ENCODE measurements at places on chromosomes 7 and 10.

- no peak for DNase-seq
Measured at GRCh38 chr10:116873134-116873533, 23.8 kb downstream of the ENO4 start.

GRCh38 chr10:131155876-131156230 lies 155.7 kb downstream of the TCERG1L start:
- no peak for DNase-seq

GRCh38 chr7:44231088-44231487 lies 30.3 kb downstream of the YKT6 start:
- DNase-seq: no peak

GRCh38 chr7:122748195-122748594 lies 45.5 kb upstream of the RNF148 start:
- DNase-seq: no peak

DNA sequence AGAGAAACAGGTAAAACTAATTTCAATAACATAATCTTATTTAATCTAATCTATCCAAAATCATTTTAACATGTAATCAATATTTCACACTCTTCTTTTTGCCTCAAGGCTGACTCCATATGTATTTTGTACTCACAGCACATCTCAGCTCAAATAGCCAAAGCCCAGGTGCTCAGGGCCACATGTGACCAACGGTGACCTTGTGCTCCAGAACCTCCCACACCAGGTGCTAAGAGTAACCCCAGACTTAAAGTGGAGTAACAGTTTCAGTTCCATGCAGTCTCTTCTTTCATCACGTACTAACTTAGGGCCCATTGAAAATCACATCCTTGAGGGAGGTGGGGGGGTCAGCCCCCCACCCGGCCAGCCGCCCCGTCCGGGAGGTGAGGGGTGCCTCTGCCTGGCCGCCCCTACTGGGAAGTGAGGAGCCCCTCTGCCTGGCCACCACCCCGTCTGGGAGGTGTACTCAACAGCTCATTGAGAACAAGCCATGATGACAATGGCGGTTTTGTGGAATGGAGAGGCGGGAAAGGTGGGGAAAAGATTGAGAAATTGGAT lies 47.3 kb downstream of the NCAPG2 start:
- DNase-seq: no peak

GRCh38 chr7:115838829-115839228 lies 191.7 kb downstream of the TFEC start:
- no peak for DNase-seq

DNA sequence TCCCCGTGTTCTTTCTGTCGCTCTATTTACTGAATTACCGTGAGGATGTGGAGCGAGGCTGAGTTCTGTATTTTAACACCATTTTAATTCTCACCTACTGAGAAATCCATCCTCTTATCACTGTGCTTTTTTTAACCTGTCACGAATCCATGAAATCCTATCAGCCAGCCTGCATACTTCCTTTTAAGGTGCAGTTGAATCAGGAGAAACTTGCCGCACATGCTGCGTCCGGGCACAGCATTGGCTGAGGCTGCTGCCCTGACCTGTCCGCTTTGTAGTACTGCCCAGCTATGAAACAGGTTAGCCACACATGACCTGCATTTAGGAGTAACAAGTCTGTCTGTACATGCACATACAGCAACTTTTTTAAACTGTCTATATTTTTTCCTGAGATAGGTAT lies 82.5 kb downstream of the EGFR start:
- DNase-seq: no peak

DNA sequence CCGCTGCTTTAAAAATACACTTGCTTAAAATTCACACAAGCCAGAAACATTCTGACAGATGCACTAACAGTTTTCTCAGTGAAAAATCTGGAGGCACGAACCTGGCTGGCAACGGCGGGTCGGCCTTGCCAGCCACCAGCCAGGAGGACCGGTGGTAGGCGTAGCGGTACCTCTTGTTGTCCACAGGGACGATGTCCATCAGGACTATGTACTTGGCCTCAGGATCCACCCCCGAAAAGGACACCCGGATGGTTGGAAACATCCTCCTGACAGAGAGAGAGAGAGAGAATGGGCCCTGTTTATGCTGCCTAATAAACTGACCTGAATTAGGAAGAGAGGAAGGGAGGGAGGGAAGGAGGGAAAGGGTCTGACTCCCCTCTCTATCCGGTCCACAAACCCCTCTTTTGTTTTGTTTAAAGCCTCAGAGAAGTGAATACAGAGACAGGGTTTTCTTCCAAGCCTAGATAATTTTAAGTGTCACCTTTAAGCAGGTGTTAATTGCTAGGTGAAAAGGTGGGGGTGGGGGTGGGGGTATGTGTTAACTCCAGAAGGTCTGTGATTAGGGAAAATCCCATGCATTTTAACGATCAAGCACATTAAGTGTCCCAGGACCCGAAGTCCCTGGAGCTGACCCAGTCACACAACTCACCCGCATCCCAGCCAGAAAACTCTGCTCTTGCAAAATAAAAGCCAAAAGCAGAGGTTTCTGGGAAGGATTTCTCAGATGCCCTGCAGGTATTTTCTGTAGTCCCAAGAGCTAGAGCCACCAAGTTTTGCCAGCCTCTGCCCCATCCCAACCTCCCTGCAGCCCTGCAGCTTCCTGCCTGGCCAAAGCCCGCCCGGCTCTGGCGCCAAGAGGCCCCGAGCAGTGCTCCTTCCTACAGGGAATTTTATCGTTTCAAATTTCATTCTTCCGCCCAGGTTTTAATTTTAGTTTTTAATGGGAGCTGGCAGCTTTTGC lies 5.0 kb downstream of the TBX20 start:
- no peak for DNase-seq

DNA sequence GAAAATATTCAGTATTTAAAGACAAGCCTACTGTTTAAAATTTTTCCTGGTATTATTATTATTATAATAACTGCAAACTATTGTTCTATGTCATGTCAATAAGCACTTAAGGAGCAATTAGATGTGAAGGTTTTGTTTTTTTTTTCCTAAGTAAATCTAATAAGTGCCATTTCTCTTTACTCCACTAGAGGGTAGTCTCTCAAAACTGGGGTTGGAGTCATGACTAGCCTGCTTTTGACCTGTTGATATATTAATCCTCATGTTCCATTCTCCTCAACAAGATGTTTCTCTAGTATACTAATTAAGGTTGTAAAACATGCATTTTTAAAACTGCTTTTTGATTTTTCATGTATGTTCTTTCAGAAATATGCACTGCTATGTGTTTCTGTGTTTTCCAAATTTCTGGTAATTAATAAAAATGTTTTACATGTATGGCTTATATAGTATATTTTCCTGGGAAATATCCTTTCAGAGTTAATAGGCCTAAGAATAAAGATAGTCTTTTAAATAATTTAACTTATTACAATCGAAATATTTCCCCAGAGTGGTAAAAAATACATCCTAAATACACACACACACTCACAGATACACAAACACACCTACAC lies 1.0 kb upstream of the LRRN3 start:
- DNase-seq: no peak

- no peak for DNase-seq
Measured at GRCh38 chr10:60192946-60193345, 196.7 kb downstream of the ANK3 start.
